Osteocyte (in vitro differentiated cells): ENCODE measurements at places on chromosomes 3 and 15. TPM values are rescaled to one million over a fixed set of nuclear protein-coding genes. Genes with fewer than 3 reads are reported as not detected.
A peak's percentile ranks its signal among the peaks of the same experiment; 100 is the strongest.

GRCh38 chr3:63559884-63560283 lies 92.6 kb upstream of the SNTN start:
- H3K4me1 ChIP-seq, result no peaks in the 10 kb centered on the region
- no peak overlapping the region for H3K4me3 ChIP-seq
- no peak for DNase-seq
- no peaks in the 10 kb centered on the region for H3K36me3 ChIP-seq
- peaks cover 3% of the 10 kb centered on the region for H3K27me3 ChIP-seq
- no peak overlapping the region for H3K27ac ChIP-seq

Gene ACKR2
- total RNA-seq, result 0.19 and 0.24 TPM in 2 replicates

DNA sequence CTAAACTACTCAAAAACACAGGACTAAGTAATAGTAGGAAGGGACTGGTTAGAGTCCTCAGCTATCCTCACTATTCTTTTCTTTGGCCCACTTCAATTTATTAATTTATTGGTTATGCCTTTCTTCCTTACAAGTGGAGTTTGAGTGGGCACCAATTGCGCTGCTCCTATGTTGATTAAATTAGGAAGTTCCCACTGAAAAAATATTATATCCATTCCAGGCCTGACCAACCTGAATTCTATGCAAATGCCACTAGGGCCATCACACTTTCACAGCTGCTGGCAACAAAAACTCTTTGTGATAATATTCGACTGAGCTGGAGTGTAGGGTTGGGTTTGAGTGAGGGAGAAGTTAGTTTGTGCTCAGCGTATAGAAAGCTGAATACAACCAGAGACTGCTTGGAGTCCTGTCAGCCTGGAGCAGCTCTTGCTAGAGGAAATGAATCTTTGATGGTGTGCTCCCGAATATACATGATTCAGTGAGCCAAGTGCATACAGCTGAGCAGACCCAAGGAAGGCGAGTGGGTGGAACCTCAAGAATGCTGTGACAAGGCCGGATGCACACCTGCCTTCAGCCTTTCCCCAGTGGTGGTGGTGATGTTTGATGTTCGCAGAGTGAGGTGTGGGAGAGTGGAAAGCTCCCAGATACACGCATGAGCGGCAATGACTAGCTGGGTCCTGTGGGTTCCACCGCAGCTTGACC lies 1.5 kb downstream of the ARHGEF3 start:
- H3K27me3 ChIP-seq, result peaks cover 5% of the 10 kb centered on the region
- peak overlapping the region; percentile 77 for H3K4me3 ChIP-seq
- peaks cover 12% of the 10 kb centered on the region for H3K4me1 ChIP-seq
- no peaks in the 10 kb centered on the region for H3K36me3 ChIP-seq

Gene HDGFL3
- 93.6 and 101 TPM in 2 replicates for total RNA-seq

DNA sequence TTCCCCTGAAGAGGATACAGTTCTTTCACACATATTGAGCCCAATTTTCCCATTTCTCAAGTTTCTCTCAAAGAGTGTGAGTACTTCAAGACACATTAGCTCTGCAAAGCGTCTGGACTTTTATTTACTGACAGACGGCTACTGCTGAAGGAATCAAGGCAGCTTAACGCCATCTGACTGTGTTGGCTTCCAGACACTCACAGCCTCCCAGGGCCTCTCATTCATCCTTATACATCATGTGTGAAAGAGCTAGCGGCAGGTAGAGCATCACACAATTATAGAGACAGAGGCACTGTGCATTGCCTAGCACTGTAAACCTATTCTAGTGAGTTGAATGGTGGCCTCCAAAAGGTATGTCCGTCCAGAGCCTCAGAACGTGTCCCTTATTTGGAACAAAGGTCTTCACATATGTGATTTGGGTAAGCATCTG lies 284.1 kb upstream of the STT3B start:
- no peaks in the 10 kb centered on the region for H3K36me3 ChIP-seq
- no peaks in the 10 kb centered on the region for H3K4me1 ChIP-seq
- DNase-seq, result no peak

- H3K36me3 ChIP-seq, result no peaks in the 10 kb centered on the region
- no peak overlapping the region for H3K27ac ChIP-seq
- DNase-seq, result no peak
- no peak overlapping the region for H3K4me3 ChIP-seq
- no peaks in the 10 kb centered on the region for H3K4me1 ChIP-seq
- peaks cover 70% of the 10 kb centered on the region for H3K27me3 ChIP-seq
Measured at GRCh38 chr3:140914384-140914945, 27.2 kb upstream of the SLC25A36 start.

Gene CAPN3
- 5.1 and 5.6 TPM in 2 replicates for total RNA-seq

DNA sequence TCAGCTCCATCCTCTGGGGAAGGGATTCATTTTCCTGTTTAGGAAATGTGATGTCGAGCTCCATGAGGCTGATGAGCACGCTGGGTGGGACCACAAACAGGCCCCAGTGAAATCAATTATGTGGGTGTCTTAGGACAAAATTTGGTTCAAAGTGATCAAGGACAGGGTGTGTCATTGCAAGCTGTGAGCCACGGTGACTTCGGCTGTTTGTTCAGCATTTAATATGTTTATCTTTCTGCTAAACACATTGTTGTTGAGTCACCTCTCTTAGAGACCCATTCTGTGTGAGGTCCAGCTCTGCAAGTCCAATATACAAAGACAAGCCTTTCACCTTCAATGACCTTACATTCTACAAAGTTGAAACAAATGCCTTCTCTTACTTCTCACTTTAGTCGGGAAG lies 41.3 kb downstream of the SSR3 start:
- no peak for DNase-seq
- H3K36me3 ChIP-seq, result no peaks in the 10 kb centered on the region
- no peak overlapping the region for H3K27ac ChIP-seq
- no peak overlapping the region for H3K4me3 ChIP-seq
- H3K4me1 ChIP-seq, result peaks cover 20% of the 10 kb centered on the region

DNA sequence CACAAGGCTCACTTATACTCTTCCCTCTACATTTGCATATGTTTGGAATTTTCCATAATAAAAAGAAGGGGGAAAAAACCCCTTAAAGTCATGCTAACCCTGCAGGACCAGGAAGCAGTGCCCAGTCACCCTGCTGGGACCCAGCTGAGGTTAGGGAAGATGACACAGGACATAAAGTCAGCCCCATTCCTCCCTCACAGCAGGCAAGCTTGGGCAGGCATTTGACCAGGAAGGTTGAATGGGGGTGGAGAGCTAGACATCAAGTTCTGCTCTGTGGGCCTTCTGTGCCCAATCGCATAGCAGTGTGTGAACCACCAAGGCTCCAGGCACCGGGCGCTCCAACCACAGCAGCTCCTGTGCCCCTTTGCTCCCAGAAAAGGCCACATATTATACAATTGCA lies 7.1 kb upstream of the HDAC11 start:
- H3K4me3 ChIP-seq, result no peak overlapping the region
- no peaks in the 10 kb centered on the region for H3K36me3 ChIP-seq
- DNase-seq, result no peak

- H3K27me3 ChIP-seq, result no peaks in the 10 kb centered on the region
- peaks cover 9% of the 10 kb centered on the region for H3K4me1 ChIP-seq
- H3K27ac ChIP-seq, result peak overlapping the region; percentile 40
Measured at GRCh38 chr3:15292765-15293522, 39.4 kb downstream of the SH3BP5 start.

DNA sequence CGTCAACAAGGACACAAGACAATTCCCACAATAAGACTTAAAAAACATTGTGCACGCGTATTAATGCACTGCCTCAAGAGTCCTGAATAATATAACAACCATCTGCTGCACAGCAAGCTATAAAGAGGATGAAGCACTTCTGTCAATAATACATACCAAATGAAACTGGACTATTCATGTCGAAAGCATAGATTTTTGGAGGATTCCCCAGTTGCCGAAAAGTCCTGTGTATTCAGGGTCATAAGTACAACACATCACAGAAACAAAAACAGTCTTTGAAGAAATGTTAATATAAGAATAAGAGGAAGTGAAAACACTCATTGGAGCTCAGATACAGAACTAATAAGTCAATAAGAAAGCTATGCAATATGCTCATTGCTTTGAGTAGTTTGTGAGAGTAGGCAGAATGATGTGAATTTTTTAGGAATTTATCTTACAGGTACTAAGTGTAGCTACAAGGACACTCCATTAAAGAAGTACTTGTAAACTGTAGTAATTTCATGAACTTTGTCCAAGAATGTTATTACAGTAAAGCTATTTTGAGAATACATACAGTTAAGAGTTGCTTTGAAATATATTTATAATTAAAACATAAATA lies 31.6 kb downstream of the CBLB start:
- peaks cover 21% of the 10 kb centered on the region for H3K4me1 ChIP-seq
- peaks cover 23% of the 10 kb centered on the region for H3K36me3 ChIP-seq
- DNase-seq, result no peak

DNA sequence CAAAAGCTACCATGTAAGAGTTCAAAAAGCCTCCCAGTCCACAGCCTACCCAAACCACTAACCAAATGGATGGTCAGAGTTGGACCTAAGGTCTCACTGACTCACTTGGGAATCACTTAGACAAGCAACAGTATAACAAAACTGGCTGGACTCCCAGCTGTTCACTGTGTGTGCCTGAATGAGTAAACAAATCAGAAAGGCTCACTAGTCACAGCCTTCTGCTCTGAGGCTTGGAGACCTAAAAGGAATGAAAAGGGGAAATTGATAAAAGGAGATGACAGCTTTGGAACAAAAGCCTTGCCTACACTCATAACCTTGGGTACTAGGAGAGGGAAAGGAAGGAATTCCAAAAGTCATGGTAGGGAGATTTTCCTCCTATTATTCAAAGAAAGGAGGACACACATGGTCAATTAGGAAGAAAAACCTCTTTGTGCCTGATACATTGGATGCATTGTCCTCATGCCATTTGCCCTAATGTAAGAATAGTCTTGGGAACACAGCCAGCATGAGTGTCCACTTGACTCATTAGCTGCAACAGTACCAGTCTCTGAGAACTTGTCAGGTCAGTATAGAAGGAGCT lies 92.3 kb downstream of the FRMD5 start:
- H3K36me3 ChIP-seq, result no peaks in the 10 kb centered on the region
- H3K27me3 ChIP-seq, result peaks cover 30% of the 10 kb centered on the region
- H3K4me3 ChIP-seq, result no peak overlapping the region
- no peak overlapping the region for H3K27ac ChIP-seq
- DNase-seq, result no peak

DNA sequence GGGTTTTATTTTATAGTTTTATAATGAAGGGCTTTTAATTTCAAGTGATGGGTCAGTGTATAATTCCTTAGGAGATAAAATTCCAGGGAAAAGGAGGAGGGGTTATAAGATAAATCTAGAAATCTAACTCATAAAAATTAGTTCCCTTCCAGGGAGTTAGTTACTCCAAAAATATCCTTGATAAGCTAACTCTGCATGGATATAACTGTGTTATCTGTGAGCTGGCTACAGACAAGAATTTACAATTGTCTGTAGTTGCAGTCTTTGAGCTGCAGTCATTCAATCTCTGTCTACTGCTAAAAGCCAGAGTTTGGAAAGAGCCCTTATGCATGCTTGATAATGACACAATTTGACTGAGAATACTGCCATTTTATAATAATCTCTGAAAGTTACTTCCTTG lies 432.3 kb upstream of the TPRG1 start:
- peaks cover 8% of the 10 kb centered on the region for H3K36me3 ChIP-seq
- no peak overlapping the region for H3K4me3 ChIP-seq
- no peak overlapping the region for H3K27ac ChIP-seq
- peaks cover 6% of the 10 kb centered on the region for H3K4me1 ChIP-seq
- no peak for DNase-seq

DNA sequence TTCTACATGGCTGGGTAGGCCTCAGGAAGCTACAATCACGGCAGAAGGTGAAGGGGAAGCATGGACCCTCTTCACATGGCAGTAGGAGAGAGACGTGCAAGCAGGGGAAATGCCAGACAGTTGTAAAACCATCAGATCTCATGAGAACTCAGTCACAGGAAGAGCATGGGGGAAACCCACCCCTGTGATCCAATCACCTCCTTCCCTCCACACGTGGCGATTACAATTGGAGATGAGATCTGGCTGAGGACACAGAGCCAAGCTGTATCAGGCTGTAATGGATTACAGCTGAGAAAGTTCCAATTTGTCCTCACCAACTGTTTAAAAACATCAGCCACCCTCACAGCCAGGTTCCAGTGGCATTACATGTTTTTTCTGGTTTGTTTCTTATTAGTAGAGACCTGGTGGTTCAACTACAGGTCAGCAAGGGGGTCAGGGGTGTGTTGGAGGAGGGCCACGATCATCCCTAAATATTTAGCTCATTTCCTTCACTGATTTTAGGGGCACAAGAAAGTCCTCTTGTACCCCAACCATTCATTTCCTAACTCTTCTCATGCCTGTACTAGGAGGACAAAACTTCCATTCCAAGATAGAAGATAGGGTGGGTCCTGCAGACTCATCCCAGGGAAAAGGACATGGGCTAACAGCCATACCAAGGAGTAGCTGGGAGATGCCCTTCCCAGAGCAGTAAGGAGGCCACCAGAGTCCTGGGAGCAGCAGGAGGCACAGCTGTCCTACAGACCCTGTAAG lies 54.4 kb downstream of the ANXA2 start:
- peak overlapping the region; percentile 74 for H3K27ac ChIP-seq
- no peak for DNase-seq
- peaks cover 83% of the 10 kb centered on the region for H3K4me1 ChIP-seq
- no peaks in the 10 kb centered on the region for H3K27me3 ChIP-seq
- no peak overlapping the region for H3K4me3 ChIP-seq

GRCh38 chr3:120821426-120821825 lies 78.9 kb downstream of the GTF2E1 start:
- H3K4me3 ChIP-seq, result no peak overlapping the region
- peaks cover 31% of the 10 kb centered on the region for H3K27me3 ChIP-seq
- H3K36me3 ChIP-seq, result no peaks in the 10 kb centered on the region
- no peaks in the 10 kb centered on the region for H3K4me1 ChIP-seq
- H3K27ac ChIP-seq, result no peak overlapping the region

DNA sequence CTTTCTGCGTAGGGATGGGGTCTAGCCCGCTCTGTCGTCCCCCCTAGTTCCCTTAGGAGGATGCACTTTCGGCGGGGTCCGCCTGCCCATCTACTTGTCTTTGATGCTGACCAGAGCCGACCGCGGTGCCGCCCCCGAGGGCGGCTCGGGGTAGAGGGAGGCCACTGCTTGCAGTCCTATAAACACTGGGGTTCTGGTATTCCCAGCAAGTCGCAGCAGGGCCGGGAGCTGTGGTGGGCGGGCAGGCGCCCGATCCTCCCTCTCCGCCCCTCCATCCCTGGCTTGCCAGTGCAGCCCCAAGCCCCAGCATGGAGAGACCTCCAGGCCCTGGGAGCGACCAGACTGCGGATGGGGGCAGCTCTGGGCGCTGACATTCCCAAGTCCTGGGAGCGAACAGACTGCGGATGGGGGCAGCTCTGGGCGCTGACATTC lies 830 bp downstream of the SEMA4B start:
- H3K36me3 ChIP-seq, result peaks cover 7% of the 10 kb centered on the region
- peaks cover 21% of the 10 kb centered on the region for H3K4me1 ChIP-seq
- H3K27me3 ChIP-seq, result no peaks in the 10 kb centered on the region
- H3K27ac ChIP-seq, result peak overlapping the region; percentile 44
- H3K4me3 ChIP-seq, result peak overlapping the region; percentile 83
- no peak for DNase-seq

- H3K27ac ChIP-seq, result peak overlapping the region; percentile 78
- no peak for DNase-seq
- no peak overlapping the region for H3K4me3 ChIP-seq
- peaks cover 35% of the 10 kb centered on the region for H3K36me3 ChIP-seq
- no peaks in the 10 kb centered on the region for H3K27me3 ChIP-seq
- peaks cover 56% of the 10 kb centered on the region for H3K4me1 ChIP-seq
Measured at GRCh38 chr3:140529558-140529957, 148.3 kb upstream of the TRIM42 start.

GRCh38 chr3:156579427-156579851 lies 24.5 kb upstream of the SSR3 start:
- H3K36me3 ChIP-seq, result no peaks in the 10 kb centered on the region
- DNase-seq, result no peak
- H3K27me3 ChIP-seq, result no peaks in the 10 kb centered on the region
- H3K4me1 ChIP-seq, result peaks cover 7% of the 10 kb centered on the region

- DNase-seq, result peak; percentile 60
- no peak overlapping the region for H3K27ac ChIP-seq
- peaks cover 18% of the 10 kb centered on the region for H3K36me3 ChIP-seq
Measured at GRCh38 chr15:57296473-57297162, 79.7 kb upstream of the CGNL1 start.
